Stimulated activated CD4-positive, alpha-beta T cell treated with anti-CD3 and anti-CD28 coated beads, Interleukin-12 subunit alpha, Interleukin-12 subunit beta, amount 100 ng/mL, for 24 hours (primary cell): ENCODE measurements at places on chromosomes 6 and 20.

DNA sequence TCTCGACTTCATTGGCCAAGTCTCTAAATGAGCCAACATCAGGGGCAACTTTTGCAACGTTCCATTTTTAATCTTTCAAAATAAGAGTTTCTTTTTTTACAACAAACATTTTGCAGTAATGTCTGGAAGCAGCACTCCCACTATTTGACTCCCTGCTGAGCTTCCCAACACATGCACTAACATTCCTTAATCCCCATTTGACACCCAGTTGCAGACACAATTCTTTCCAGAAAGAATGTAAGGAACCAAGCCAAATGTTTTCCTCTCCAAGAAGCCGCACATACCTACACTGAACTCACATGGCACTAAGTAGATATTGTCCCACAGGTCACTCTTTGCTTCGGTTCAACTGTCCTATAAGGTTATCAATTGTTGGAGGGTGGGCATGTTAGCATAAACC lies 165.6 kb downstream of the GRM1 start:
- DNase-seq, result no peak

- peak; percentile 23 for DNase-seq
Observed at GRCh38 chr6:32692019-32692418, 25.6 kb upstream of the HLA-DQB1 start.

GRCh38 chr6:27890445-27891319 lies 21.5 kb downstream of the OR2B2 start:
- no peak for DNase-seq

GRCh38 chr6:117481926-117482239 lies 591 bp upstream of the DCBLD1 start:
- DNase-seq, result no peak

DNA sequence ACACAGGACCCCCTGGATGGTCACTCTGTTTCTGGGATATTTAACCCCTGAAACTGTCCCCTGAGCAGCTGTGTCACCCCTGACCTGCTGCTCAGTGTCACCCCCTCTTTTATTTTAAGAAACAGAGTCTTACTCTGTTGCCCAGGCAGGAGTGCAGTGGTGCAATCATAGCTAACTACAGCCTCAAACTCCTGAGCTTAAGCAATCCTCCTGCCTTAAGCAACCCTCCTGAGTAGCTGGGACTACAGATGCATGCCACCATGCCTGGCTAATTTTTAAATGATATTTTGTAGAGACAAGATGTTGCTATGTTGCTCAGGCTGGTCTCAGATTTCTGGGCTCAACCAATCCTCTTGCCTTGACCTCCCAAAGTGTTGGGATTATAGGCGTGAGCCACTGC lies 21.5 kb upstream of the GTSF1L start:
- DNase-seq, result no peak

DNA sequence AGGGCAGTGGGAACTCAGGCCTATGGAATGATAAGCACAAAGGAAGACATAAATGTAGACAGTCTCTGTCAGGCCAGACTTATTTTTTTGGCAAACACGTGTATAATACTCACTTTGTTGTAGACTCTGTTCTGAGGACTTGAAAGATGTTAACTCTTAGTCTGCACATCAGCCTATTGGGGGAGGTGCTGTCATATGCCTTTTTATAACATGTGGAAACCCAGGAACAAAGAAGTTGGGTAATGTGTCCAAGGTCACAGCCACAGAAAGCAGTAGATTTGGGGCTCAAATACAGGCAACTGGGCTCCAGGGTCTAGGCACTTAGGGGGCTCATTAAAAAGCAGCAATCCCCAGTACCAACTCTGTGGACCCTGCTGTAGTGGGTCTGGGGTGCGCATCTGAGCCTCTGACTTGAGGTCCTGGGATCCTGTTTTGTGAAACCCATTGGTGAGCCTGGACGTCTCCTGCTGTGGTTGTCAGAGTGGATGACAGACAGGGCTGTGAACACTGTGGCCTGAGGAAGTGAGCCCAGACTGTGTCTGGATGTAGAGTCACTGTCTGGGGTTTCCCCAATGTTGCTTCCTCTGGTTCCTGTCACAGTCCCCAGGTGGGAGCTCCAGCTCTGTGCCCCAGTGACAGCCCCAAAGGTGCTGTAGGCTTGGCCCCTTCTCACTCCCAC lies 50.0 kb downstream of the CDH26 start:
- no peak for DNase-seq
